ENCODE measurements at places on chromosomes 13 and 19.

- no peak for DNase-seq
Measured at GRCh38 chr19:5116292-5116691, 147.4 kb downstream of the KDM4B start.

DNA sequence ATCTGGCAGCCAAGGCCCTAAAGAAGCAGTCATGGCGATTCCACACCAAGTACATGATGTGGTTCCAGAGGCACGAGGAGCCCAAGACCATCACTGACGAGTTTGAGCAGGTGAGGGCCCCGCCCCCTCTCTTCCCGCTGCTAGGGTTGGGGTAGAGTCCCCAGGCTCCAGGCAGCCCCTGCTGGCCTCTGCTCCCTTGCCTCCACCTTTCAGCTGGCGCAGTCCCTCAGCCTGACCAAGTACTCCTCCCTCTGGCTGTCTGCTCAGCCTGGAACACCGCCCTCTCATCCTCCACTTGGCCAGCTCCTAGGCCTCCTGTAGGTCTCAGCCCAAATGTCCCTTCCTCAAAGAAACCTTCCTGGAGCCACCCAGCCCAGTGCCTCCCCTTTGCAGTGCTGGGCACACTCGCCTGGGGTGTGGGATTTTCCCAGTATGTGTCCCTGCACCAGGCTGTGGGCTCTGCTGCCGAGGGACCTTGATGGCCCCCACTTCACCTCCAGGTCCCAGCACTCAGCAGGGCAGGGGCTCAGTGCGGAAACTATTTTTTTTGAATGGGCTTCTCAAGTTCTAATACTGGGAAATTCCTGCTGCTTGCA is 5.7 kb downstream of the LENG1 start:
- no peak for DNase-seq

DNA sequence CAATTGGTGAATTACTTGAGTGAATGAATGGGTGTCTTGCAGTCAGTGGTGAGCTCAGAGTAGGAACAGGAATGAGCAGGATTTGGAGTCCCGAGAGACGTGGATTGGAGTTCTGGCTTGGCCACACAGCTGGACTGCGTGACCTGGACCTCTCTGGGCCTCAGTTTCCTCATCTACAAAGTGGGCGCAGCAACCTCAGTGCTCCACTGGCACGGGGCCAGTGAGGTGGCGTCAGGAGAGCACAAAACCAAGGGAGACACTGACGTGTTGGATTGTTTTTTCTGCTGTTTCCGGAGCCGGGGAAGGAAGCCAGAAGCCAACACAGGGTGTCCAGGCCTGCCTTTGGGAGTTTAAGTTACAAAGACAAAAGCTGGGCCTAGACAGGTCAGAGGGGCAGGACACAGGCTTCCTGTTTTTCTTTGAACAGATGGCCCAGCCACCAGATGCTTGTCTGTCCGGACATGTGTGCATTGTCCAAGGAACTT is 6.5 kb upstream of the DOCK6 start:
- no peak for DNase-seq

DNA sequence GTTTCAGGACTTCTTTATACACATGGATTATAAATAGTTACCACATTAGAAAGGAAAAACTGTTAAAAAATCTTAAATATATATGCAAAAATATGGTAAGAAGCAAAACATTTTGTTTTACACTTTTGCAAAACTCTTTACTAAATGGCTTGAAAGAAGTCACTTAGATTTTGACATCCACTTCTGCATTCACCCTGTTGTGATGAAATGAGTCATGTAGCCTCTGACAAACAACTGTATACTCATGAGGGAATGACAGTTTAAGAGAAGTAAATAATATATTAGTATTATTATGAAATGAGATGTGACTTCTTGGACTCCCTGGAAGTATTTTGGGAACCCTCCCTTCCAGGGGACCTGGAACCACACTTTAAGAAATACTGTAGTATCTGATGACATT is 275.6 kb downstream of the DACH1 start:
- no peak for DNase-seq

- no peak for DNase-seq
Measured at GRCh38 chr19:10118960-10119359, 739 bp downstream of the EIF3G start.

GRCh38 chr13:46213242-46213641 is 1.5 kb downstream of the LRRC63 start:
- no peak for DNase-seq

DNA sequence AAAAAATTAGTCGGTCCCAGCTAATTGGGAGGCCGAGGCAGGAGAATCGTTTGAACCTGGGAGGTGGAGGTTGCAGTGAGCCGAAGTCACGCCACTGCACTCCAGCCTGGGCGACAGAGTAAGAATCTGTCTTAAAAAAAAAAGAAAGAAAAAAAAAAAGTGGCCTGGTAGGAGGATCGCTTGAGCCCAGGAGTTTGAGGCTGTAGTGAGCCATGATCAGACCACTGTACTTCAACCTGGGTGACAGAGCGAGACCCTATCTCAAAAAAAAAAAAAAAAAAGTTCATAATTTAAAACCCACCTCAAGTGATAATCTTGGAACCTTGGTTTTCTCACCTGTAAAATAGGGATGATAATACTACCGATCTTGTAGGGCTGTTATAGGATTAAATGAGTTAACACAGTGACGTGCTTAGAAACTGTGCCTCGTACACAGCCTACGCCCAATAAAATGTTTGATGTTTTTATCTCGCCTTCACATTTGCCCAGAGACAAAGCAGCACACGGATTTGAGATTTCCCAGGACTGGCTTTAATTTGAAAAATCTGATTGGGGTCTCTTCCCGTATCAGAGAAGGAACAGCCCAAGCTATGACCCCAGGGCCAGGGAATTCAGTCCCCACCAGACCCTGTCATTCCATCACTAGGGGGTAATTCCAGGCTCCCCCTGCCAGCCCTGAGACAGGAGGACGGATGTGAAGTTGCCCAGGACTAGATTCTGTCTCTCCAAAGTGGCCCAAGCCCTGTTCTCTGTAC is 3.6 kb downstream of the SERTAD1 start:
- no peak for DNase-seq

GRCh38 chr13:30862707-30863106 is 43.4 kb upstream of the MEDAG start:
- DNase-seq, result no peak

- no peak for DNase-seq
Measured at GRCh38 chr13:34757441-34757840, 184.6 kb upstream of the NBEA start.

GRCh38 chr19:18761531-18762110 is 29.5 kb downstream of the COMP start:
- no peak for DNase-seq

GRCh38 chr13:33537026-33537425 is 251.5 kb upstream of the STARD13 start:
- no peak for DNase-seq

DNA sequence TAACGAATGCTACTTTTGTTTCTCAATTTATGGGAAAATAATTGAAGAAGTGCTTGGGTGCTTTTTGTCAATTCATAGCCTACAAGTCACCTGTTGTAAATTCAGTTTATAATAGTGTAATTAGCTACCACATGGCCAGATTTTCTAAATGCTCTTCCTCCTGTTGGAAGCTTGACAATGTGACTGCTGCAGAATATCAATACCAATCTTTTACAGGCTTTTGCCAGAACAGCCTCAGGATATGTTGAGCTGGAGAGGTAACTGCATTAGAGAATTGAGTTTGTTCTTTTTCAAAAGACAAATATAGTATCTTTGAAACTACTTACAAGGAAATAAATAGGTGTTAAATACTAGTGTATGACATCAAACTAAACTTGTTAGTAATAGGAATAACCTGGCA is 277.8 kb downstream of the POU4F1 start:
- DNase-seq, result no peak

GRCh38 chr19:51064534-51065220 is at the start of gene KLK13:
KLK13 (minus strand) TSS chr19:51065092; CDS start chr19:51065067, 25 bp downstream.
- no peak for DNase-seq

DNA sequence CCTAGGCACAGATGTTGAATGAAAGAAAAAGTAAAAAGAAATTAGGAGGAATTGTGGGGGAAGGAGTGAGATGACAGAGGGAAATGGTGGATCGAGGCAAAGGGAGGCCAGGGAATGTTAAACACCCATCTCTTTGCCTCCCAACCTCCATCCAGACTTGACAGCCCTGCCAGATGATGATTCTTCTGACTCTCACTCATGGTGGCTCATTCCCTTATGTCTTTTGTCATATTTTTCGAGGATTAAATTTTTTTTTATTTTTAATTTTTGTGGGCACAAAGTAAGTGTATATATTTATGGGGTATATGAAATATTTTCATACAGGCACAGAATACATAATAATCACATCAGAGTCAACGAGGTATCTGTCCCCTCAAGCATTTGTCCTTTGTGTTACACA is 42.8 kb downstream of the ADGRE1 start:
- no peak for DNase-seq

- DNase-seq, result no peak
Measured at GRCh38 chr13:42650506-42650905, 76.6 kb downstream of the TNFSF11 start.

- no peak for DNase-seq
Measured at GRCh38 chr19:12092956-12093355, 28.4 kb downstream of the ZNF844 start.

- DNase-seq, result no peak
Measured at GRCh38 chr13:59422646-59423045, 741.1 kb downstream of the DIAPH3 start.

GRCh38 chr13:99296398-99296797 is 10.8 kb downstream of the GPR183 start:
- no peak for DNase-seq

DNA sequence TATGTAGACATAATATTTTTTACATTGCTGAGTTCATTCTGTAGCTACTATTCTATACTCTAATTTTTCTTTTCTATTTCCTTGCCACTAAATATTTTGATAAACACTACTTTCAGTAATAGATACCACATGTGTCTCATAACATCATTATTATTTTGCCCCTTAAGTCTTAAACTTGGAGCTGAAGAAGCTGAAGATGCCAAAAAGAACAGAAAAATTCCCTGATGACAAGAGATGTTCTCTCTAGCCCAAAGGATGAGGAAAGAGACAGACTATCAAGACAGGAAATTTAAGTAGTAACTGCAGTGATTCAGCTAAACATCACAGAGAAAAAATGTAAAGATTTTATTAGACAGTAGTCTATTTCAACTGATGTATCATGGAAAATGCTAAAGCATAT is 322.0 kb upstream of the KLHL1 start:
- no peak for DNase-seq

GRCh38 chr13:83881917-83882605 is at the start of gene SLITRK1:
SLITRK1 (minus strand) TSS chr13:83882474; CDS start chr13:83881507, 967 bp downstream.
- DNase-seq, result no peak

DNA sequence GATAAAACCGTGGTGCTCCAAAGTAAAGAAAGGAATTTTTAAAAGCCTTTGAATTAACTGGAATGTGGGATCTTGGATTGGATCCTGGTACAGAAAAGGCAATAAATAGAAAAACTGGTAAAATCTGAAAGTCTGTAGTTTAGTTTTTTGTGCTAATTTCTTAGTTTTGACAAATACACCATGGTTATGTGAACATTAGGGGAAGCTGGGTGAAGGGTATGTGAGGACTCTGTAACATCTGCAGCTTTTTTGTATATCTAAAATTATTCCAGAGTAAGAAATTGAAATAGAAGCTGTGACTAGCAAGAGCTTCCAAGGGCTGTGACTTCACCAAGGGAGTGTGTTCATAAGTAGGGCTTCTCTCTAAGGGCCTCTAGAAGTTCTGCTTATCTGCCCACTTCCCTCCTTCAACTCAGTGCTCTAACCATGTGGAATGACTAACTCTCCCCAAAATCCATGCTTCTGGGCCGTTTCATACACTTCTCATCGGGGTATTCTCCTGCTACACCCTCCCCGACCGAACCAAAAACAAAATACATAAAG is 26.5 kb downstream of the ARHGAP35 start:
- DNase-seq, result no peak

- DNase-seq, result no peak
Measured at GRCh38 chr13:65154661-65155447, 2075.3 kb downstream of the PCDH9 start.

DNA sequence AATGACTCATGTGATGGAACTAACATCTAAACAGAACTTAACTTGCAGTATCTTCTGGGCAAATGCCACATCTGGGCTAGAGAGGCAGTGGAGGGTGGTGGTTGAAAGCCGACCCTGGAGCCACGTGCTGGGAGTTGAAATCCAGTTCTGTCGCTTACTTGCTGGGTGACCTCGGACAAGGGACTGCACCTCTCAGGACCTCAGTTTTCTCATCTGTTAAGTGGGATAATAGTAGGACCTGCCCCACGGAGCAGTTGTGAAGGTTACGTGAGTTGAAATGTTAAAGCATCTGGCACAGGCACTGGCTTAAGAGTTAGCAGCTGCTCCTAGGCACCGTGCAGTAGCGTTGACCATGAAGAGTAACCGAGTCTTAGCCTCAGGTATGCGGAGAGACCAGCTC is 76.1 kb downstream of the SIPA1L3 start:
- no peak for DNase-seq

DNA sequence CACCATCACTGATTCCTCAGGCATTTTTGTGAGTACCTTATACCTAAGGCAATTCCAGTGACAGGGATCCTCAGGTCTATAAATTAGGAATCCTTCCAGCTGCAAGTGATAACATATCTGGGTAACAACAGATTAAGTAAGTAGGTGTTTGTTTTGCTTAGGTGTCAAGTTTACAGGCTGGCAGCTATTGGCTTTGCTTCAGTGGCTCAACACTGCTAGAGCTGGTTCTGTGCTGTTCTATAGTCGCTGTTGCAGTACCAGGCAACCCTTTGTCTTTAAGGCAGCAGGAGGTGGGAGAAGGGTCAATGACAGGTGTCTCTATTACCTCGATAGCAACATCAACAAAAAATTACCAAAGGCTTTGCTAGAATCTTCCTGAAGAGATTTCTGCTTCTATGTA is 27.0 kb downstream of the SLC10A2 start:
- no peak for DNase-seq

DNA sequence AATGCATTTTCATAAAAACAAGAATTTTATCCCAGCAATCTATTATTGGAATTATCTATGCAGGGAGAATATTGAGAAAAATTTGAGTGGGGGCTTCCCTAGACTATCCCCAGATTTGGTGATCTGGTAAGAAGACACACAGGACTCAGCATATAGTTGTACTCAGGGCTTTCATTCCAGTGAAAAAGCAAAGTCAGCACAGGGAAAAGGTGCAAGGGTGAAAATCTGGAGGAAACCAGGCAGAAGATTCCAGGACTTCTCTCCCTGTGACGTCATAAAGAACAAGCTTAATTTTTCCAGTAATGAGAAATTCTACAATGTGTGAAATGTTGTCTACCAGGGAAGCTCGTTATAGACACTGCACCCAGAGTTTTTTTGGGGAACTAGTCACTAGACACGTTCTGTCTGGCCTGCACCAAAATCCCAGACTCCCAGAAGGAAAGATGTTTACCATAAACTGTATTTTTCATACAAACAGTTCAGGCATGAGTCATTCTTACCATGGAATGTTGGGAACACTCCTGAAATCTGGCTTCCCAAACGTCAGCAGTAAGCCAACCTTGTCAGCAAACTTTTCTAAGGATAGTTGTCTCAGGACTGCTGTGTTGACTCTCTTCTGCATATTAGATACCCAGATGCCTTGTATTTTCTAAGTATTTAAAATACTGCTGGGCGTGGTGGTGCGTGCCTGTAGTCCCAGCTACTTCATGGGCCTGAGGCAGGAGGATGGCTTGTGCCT is 107.4 kb downstream of the DNAJC3 start:
- DNase-seq, result no peak

DNA sequence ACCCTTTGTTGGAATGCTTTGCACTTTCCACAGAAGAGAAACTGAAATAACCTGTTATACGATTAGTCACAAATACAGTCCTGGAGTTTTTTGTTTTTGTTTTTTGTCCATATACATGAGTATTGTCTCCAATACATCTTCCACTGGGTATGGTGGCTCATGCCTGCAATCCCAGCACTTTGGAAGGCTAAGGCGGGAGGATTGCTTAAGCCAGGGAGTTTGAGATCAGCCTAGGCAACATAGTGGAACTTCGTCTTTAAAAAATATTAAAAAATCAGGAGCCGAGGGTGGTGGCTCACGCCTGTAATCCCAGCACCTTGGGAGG is 25.0 kb downstream of the AP2S1 start:
- no peak for DNase-seq

Measured in stimulated activated CD4-positive, alpha-beta T cell treated with anti-CD3 and anti-CD28 coated beads, Interleukin-1b, Interleukin-23, amount 100 ng/mL, for 4 hours (primary cell).